GM03348 (cell line): ENCODE measurements at places on chromosomes 16 and 17.

DNA sequence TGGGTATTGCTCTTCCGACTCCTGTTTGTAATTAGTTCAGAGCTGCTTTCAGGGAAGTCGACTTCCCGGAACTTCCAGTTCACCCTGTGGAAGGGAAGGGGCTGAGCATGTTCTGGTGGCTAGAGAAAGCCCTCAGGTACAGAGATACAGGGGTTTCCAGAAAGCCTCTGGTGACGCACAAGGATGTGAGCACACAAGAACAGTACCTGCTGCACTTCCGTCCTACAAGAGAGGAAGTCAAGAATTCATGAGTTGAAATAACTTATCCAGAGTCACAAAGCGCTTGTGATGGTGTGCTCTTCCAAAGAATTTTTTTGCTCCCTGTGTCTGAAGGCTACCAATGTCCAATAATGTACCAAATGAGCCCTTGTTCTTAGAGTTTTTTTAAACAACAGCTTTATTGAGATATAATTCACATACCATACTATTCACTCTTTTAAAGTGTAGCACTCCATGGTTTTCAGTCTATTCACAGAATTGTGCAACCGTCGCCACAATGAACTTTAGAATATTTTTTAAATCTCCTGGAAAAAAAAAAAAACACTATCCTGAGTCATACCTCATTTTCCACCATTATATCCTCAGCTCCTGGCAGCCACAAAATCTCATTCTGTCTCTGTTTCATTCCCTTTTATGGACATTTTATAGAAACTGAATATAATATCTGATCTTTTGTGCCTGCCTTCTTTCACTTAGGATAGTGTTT, 327.6 kb downstream of the CDH13 start:
- DNase-seq = peak; percentile 27

DNA sequence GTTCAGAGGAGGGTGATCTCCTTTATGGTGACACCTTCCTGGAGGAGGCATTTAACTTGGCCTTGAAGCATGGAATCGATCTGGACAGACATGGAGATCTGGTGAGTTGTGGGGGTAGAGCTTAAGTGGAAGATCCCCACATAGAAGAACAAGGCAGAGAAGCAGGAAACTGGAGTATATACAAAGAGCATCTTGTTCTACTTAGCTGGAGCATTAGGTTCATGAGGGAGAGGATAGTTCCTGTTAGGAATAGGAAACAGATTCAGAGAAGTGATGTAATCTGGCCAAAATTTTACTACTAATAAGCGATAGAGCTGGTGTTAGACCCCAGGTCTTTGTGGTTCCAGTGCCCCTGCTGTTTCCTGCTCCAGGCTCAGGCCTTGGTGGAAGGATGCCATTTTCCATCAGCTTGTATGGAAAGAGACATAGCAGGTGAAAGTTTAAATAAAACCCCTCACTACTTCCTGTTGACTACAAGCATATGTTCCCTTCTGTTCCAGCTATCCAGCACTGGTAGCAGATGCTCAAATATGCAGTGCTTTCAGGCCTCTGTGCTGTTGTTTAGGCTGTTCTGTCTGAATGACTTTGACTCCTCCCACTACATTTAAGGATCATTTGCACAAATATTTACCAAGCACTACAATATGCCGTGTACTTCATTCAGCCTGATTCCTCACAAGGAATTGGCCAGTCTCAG, 9.4 kb downstream of the RPAIN start:
- no peak for DNase-seq

DNA sequence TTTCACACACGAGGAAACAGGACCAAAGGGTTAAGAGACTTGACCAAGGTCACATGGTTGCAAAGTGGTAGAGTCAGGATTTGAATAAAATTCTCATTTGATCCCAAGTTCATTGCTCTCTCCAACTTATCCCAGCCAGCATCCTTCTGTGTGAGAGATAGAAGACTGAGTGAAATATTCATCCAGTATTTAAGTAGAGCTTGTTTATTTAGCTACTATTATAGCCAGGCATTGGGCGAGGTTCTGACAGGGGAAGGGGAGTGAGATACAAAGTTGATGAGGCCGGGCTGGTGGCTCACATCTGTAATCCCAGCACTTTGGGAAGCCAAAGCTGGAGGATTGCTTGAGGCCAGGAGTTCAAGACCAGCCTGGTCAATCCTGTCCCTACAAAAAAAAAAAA, 4.4 kb downstream of the ITGAL start:
- DNase-seq = no peak

DNA sequence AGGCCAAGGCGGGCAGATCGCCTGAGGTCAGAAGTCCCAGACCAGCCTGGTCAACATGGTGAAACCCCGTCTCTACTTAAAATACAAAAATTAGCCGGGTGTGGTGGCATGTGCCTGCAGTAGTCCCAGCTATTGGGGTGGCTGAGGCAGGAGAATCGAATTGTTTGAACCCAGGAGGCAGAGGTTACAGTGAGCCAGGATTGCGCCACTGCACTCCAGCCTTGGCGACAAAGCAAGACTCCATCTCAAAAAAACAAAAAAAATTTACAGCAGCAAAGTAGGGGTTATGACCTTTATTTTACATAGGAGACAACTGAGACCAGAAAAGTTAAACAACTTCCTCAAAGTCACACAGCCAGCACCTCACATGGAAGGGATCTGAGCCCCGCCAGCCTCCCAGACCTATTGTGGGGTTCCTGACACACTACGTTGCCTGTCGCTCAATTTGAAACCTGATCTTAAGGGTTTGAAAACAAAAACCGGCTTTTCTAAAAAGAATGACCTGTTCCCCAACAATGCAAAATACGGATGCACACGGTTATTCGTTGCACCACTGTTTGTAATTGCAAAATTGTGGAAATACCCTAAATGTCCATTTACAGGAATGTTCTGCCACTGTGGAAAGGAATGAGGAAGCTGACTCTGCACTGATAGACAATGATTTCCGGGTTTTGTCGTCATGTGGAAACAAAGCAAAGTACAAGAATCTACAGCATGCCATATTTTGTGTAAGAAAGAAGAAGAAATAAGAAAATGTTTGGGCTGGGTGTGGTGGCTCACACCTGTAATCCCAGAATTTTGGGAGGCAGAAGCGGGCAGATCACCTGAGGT, 77.2 kb downstream of the CNGB1 start:
- DNase-seq = peak; percentile 77

- no peak for DNase-seq
Measured at GRCh38 chr16:30186444-30186781, 3.0 kb downstream of the CORO1A start.

- no peak for DNase-seq
Measured at GRCh38 chr17:2372681-2373080, 28.2 kb downstream of the MNT start.

DNA sequence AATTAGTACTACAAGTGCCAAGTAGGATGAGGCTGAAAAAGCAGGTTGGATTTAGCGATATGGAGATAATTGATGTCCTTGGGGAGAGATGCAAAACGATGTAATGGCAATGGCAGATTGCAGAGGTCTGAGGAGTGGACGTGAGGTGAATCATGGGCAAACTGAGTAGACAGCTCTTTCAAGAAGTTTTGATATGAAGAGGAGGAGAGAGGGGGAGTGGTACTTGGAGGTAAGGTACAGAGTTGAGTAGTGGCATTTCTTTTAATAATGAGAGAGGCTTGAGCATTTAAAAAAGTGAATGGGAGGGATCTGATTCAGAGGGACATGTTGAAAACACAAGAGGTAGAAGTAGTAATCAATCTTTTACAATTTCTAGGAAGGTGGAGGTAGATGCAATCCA, 17.7 kb upstream of the VPS4A start:
- no peak for DNase-seq

DNA sequence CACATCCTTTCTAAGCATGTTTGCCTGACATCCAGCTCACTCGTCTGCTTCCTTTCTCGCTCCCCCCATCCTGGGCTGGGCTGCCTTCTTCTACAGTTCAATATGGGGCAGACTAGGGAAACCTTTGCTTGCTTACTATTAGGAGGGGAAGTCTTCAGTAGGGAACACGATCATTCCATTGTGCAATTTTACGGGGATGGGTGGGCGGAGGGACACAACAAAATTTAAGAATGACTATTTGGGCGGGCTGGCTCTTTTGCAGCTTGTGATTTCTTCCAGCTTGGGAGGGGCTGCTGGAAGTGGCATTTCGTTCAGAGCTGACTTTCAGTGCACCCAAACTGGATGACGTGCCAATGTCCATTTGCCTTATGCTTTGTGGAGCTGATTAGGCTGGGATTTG, 25.4 kb downstream of the PCTP start:
- DNase-seq = no peak

DNA sequence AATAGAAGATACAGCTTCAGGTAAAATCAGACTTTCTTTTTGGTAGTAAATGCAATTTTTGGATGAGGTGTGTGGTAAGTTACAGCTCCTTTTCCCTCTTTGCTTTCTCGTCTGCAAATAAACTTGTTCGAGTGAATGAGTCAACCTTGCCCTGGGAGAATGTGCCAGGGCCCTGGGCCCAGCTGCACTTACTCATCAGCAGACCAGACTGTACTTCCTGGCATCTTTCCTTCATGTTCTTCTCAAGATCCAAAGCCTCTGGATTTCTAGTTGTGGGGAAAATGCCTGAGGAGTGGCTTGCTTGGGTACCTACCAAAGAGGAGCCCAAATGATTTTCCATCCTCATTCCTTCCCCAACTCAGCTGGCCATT, 5.4 kb upstream of the G6PC1 start:
- DNase-seq = peak; percentile 93

- DNase-seq = no peak
Measured at GRCh38 chr16:12828206-12828605, 24.5 kb upstream of the CPPED1 start.

DNA sequence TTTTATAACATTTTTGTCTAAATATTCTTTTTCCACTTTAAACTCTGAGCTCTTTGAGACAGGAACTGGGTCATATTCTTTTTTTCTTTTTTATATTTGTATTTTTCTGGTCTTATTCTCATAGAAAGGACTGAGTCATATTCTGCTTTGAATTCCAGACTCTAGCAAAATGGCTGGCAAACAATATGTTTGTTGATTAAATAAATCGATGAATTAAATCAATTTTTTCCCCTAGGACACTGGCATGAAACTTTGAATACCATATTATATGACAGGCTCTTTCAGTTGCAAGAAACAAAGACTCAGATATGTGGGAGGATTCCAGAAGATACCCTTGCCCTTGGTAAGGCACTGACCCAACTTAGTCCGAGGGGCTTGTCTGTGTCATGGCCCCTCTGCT, 3.1 kb upstream of the RGS9 start:
- no peak for DNase-seq

DNA sequence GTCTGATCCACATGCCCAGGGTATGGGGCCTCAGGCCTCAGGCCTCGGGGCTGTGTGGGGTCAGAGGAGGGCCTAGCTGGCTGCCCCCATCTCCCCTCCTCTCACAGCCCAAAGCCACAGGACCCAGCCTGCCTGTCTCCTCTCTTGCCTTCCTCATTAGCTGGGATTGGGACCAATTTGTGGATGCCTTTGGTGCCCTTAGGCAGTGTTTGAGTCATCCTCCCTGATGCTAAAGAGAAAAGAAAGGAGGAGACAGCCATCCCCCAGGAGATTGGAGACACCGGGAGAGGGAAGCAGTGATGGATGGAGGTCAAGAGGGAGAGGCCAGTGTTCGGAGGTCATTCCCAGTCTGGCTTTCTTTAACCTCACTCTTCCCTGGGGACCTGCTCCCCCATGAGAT, 23.3 kb upstream of the NOG start:
- DNase-seq = no peak

DNA sequence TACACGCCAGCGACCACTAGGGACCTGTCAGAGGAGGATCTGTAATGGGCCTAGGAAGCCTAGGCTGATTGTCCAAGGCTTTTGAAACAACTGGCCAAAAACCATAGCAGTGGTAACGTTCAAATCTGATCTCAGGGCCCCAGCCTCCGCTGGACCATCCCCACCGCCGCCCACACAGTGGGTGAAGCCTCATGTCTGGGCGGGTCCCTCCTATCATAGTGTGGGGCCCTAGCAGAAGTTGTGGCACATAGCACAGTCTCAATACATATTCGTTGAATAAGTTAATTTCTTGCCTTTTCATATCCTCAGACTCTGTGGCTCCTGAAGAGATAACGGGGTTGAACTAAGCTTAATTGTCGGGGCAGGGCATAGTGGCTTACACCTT, 818 bp downstream of the DPH1 start:
- no peak for DNase-seq

GRCh38 chr17:4167786-4168185, 24.8 kb downstream of the CYB5D2 start:
- no peak for DNase-seq

DNA sequence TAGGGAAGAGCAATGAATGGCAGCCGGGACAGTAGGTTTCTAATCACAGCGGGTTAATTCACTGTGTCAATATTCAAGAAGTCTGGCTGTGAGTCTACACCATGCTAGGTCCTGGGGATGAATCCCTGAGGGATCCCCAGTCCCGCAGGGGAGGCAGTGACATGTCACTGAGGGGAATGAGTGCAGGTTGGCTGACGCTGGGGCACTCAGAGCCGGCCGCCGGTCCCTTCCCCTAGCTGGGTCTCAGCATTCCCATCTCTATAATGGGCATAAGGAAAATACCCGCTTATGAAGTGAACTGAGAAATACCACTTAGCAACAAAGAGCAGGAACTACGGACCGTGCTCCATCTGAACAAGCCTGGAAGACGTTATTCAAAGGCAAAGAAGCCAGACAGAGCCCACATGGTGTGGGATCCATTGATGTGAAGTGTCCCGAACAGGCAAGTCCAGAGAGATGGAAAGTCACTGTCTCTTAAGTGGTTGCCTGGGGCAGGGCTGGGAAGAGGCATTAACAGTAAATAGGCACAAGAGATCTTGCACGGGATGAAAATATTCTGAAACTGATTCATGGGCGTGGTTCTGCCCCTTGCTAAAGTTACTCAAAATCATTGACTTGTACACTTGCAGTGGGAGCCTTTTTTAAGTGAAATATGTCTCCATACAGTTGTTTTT, 31.9 kb downstream of the PPL start:
- DNase-seq = no peak

- peak; percentile 66 for DNase-seq
Measured at GRCh38 chr17:41800601-41801373, 11.0 kb downstream of the P3H4 start.
